ENCODE measurements at places on chromosomes 3 and 15.

GRCh38 chr3:39724233-39724846, 85.1 kb upstream of the MYRIP start:
- DNase-seq = no peak

GRCh38 chr3:185561374-185561943, 9.1 kb upstream of the LIPH start:
- no peak for DNase-seq

DNA sequence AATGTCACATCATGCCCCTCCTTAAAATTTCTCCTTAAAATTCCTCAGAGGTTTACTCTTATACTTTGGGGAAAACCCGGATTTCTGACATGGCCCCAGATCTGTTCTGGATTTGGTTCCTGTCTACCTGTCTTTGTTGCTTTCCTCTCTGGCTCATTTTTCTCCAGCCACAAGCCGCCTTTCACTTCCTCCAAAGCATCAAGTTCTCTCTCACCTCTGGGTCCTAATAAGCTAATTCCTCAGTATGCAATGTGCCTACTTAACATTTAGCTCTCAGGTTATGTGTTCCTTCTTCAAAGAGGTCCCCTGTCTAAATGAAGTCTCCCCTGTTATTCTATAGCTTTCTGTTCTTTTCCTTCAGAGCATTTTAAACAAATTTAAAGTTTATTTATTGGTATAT, 16.1 kb downstream of the HMG20A start:
- DNase-seq = no peak

DNA sequence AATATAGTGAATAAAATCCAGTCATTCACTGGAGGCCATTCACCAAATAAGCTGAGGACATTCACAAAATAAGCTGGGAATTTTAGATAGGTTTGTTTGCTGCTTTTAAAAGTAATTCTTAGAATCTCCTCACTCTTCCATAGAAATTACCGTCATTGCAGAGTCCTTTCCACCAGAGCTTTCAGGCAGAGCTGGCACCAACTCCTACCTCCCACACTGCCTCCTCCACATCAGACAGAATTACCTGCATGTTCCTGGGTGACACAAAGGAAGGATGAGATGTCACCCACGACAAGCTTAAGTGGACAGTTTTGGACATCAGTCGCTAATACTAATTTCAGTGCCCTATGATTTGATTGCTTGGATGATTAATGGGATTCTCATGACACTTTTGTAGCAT, 1113.2 kb downstream of the IGSF11 start:
- no peak for DNase-seq

DNA sequence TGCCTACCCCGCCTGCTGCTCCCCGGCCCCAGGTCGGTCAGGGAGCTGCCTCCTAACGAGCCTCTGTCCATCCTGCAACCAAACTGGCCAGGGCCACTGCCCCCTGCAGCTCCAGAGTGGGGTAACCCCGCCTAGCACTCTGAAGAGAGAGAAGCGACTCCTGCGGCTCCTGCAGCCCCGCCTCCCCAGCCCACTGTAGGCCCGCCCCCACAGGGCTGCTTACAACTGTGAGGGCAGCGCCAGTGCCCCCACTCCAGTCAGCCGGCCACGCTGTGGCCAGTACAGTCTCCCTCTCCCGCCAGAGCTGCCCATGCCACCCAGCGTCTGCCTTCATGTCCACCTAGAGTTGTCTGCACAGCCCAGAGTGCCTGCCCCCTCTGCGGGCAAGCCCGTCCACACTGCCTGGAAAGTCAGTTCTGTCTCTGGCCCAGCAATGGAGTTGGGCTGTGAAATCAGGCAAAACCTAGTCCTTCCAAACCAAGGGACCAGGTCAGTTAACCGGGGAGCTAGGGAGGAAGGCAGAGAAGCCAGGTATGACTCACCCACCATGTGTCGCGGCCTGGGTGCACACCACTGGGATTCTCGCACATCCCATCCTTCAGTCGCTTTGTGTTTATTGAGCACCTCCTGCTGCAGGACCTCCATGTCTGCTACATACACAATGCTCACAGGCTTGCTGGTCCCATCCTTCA, 2.4 kb downstream of the UCN2 start:
- DNase-seq = no peak

DNA sequence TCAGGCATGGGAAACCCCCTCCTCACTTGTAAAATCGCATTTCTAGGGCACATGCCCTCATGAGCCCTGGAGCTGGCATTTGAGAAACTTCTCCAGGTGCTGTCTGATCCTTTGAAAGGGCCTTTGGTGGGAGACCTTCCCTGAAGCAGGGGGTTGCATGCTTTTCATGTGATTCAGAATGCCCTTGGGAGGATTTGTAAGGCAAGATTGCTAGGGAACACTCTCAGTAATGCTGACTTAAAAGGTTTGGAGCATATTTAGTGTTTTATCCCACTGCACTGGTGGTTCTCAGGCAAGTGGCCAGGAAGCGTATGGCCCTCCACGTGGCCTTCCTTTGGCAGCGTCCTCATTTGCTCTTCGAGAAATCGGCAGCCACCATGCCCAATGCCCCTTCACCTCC, 164.1 kb downstream of the ARRDC4 start:
- DNase-seq = no peak

DNA sequence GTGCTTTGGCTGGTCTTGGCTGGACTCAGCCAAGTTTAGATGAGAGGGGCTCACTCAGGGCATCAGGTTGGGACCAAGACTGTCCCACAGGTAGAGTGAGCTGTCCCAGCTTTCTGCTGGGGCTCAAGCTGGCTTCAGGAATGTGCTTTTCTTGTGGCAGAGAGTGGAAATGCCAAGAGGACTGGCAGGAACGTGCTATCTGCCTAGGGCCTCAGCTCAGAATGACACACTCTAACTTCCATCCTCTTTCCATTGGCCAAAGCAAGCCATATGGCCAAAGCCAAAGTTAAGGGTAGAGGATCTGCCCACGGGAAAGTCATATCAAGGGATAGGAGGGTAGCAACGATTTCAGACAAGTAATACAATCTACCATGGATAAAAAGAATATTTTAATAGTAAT, 178.8 kb downstream of the ABHD5 start:
- DNase-seq = no peak

GRCh38 chr15:45205192-45205591, 17.4 kb upstream of the SHF start:
- DNase-seq = peak; percentile 12

DNA sequence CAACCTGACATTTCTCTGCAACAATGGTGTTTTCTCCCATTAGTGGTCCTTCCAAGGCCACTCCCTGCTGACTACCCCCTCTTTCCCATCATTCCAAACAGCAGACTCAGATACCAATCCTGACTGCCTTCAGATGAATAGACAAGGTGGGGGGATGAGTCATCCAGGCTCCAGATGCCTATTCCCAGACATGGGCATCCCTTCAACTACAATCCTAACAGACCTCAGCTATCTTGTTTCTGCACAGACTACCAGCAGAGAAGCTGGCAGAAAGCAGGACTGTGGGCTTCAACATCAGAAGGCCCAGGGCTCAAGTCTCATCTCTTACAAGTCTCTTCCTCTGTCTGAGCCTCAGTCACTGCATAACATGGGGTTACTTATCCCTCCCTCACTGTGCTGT, 2.2 kb downstream of the RBP1 start:
- no peak for DNase-seq

GRCh38 chr3:85304360-85304964, 345.7 kb downstream of the CADM2 start:
- no peak for DNase-seq

DNA sequence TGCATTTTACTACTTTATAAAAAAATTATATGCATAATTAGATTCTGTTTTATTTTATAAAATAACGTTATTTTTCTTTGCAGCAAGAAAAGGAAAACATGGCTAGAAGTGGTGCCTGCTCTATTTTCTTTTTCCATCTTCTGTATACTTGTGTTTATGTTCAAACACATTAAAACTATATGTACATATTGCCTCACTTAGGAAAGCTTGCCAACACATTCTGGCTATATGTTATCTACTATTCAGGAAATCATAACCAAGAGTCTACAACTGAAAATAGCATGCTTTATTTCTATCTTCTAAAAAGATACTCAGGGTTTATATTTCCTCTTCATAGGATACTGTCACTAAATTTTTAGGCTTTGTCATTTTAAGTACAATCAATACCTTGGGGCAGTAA, 90.2 kb upstream of the KCNMB2 start:
- peak; percentile 17 for DNase-seq

DNA sequence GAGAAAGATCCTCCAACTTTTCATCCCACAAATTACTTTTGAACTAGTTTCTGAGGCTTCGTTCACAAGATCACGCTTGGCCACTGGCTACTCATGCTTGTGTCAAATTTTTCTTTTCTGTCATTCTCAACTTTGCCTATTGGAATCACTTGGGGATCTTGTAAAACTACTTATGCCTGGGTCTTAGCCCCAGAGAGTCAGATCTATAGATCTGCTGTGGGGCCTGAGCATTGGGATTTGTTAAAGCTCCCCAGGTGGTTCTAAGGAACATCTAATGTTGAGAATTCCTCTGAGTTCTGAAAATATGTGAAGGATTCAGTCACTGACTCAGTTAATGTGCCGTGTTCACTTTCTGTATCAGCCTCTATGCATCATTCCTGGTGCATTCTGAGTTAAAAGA, 71.7 kb upstream of the VGLL3 start:
- no peak for DNase-seq

- no peak for DNase-seq
Measured at GRCh38 chr15:57923750-57924149, 141.8 kb downstream of the ALDH1A2 start.

- DNase-seq = no peak
Measured at GRCh38 chr15:70596354-70597055, 166.9 kb downstream of the UACA start.

DNA sequence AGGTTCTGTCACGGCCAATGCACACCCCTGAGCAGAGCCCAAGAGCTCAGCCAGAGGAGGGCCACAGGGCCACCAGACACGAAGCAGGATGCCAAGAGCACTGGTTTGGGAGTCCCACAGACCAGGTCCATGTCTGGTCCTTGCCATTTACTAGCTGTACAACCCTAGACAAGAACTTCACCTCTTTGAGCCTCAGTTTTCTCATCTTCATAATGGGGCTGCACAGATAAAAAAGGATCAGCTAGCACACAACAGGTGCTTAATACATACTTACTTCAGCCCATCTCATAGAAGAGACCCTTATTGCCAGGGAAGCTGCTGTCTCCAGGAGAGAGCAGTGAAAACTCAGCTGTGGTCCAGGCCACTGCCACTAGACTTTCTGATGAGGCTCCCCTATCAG, 152.0 kb downstream of the NUP210 start:
- DNase-seq = no peak

DNA sequence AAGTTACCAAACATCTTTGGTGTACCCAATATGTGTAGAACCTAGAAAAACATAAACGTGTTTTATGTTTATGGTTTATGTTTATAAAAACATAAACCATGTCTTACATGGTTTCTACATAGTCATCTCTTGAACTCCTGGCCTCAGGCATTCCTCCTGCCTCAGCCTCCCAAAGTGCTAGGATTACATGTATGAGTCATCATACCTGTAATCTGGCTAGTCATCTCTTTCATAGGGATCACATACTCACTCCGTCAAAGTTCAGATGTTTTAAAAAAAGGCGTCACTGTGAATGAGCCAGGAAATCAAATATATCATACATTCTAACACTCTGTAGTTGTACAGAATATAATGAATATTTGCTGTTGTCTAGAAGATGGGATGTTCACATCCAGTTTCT, 178.6 kb downstream of the CPNE4 start:
- no peak for DNase-seq

- no peak for DNase-seq
Measured at GRCh38 chr3:71705681-71706080, 19.5 kb downstream of the EIF4E3 start.

GRCh38 chr3:8095724-8096123, 405.9 kb upstream of the LMCD1 start:
- no peak for DNase-seq

DNA sequence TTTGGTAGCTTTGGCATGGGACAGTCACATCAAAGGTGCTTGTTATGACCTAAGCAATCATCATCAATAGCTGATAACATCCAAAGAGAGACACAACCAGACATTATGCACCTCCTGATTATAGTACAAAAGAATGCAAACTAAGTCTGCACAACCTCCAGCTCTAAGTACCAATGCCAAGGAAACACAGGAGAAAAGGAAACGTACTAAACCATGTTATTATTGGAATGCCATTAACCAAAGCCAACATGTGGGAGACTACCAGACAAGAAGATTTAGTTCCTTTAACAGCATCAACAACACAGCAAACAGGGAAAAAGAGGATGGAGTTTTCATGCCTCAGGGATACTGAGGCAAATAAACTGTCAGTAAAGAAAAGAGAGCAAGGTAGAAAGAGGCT, 61.4 kb downstream of the CD47 start:
- DNase-seq = no peak

DNA sequence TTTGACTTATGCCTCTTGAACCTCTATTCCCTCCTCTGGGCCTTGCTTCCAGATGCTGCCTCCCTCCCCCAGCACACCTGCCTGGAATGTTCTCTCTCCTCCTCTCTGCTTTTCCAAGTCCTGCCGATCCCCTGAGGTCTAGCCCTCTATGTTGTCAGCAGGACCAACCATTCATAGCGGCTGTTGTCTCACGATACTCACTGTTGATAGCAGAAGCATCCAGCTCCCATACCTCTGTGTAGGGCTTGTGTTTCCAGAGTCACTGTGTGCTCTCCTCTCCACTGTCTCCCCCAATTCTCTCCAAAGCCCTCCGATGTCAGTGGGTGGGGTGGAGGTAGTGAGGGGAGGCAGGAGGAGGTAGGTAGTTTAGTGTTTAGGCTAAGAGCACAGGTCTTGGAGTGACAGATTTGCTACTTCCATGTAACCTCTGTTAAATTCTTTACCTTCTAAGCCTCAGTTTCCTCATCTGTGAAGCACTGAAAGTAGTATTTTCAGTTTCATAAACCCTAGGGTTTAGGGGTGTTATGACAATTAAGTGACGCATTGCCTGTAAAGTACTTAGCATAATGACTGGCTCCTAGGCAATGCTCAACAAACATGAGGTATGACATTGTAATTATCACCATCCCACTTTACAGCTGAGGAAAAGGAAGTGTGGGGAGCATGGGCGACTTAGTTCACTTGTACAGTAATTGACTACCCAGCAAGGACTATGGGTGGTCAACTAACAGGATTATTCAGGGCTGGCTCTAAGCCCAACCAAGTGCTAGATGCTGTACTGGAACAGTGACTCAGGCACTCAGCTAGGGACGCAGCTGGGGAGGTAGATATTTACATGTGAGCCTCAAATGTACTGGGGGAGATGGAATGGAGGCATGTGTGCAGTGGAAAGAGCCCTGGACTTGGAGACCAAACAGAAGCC, 122.8 kb downstream of the CACNA1D start:
- no peak for DNase-seq

GRCh38 chr3:57078344-57078634, 17.8 kb downstream of the SPATA12 start:
- DNase-seq = peak; percentile 45

GRCh38 chr3:99700631-99701268, 62.4 kb downstream of the COL8A1 start:
- no peak for DNase-seq

DNA sequence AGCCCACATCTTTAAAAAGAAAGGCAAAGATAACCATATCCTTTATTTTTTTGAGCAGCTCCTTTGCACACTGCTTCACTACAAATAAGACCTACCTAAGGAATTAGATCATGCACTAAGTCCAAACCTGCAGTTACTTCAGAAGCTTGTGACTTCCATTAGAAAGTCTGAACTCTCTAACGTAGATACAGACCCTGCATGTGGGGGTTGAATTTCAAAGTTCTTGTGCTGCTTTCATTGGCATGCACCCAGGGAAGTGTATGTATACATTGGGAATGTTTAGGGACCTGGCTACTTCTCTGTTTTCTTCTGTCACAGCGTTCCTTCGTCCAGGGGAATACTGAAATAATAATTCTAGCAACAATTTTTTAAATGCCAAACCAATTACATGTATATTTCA, 185.2 kb upstream of the IL12A start:
- DNase-seq = no peak

GRCh38 chr3:62604298-62604697, 230.9 kb upstream of the FEZF2 start:
- DNase-seq = no peak
